Tibial artery (tissue), 4 donors: ENCODE measurements at places on chromosomes 3 and 15.

DNA sequence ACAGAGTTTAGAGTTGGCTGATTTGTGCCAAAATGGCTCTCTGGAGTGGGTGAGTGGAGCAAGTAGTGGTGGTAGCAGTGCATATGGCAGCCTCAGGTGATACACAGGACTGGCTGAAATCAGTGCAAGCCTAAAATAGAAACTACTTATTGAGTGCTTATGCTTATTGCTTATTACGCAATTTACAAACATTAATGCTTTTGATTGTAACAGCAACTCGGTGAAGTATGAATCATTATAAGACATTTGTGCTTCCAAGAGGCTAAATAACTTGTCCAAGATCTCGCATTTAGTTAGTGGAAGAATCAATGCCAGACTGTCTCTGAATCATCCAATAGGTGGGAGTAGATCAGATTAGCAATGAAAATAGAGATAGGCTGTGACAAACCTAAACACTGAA lies 353.8 kb downstream of the NAALADL2 start:
- DNase-seq: no peak

GRCh38 chr3:172982736-172983364 lies 158.2 kb downstream of the SPATA16 start:
- no peak for DNase-seq

DNA sequence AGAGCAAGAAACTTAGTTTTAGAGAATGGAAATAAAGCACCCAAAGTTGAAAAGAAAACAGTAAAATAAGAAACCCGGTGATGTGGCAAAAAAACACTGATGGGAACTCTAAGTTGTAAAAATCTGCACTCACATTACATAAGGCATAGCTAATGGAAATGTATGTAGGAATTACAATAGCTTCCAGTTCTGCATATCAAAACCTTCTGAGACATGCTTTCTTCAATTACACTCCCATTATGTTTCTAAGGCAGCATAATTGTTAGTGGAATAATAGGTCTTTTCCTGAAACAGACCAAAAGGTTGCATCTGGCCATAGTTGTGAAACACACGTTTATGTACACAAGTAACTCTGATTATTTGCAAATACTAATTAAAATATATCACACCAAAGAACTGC lies 41.4 kb downstream of the SLC30A4 start:
- no peak for DNase-seq

GRCh38 chr3:152121270-152121636 lies 147.5 kb upstream of the MBNL1 start:
- DNase-seq: no peak

GRCh38 chr3:100254168-100254777 lies 6.5 kb upstream of the TBC1D23 start:
- no peak for DNase-seq

- DNase-seq: no peak
These were observed 28.6 kb upstream of the CLSTN2 start for GRCh38 chr3:139906418-139906817.

GRCh38 chr3:142148044-142148791 lies 1.1 kb downstream of the TFDP2 start:
- no peak for DNase-seq
